ENCODE measurements at places on chromosomes 4 and X.

- DNase-seq, result peak; percentile 69
Measured at GRCh38 chrX:39752815-39753214, 344.9 kb downstream of the BCOR start.

DNA sequence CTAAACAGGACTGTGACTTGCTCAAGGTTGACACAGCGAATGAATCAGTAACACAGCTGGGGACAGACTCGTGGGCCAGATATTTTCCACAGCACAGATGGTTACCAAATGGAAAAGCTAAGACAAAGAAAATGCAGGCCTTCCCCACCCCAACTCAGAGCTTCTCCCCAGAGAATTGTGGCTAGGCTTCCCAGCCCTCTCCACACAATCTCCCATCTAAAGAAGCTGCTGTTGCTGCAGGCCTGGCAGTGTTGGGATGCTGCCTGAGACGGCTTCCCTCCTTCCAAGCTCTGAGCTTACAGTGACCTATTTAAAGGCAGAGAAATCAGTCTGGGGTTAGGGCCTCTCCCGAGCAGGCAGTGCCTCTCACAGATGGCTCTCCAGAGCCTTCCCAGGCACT, 46.5 kb upstream of the PGRMC1 start:
- peak; percentile 19 for DNase-seq

DNA sequence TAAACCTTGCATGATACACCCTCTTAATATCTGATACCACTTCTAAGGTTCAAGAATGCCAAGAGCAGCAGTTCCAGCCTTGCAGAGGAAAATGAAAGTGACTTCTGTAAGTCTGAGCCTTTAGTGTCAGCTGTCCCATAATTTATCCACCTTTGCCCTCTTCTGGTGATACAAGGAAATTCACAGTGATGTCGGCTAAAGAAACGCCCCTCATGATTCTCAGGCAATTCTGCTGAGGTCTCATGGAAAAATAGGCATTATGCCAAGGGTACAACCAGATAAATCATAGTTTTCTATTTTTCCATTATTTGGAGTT, 172.2 kb upstream of the CXCL13 start:
- peak; percentile 18 for DNase-seq

DNA sequence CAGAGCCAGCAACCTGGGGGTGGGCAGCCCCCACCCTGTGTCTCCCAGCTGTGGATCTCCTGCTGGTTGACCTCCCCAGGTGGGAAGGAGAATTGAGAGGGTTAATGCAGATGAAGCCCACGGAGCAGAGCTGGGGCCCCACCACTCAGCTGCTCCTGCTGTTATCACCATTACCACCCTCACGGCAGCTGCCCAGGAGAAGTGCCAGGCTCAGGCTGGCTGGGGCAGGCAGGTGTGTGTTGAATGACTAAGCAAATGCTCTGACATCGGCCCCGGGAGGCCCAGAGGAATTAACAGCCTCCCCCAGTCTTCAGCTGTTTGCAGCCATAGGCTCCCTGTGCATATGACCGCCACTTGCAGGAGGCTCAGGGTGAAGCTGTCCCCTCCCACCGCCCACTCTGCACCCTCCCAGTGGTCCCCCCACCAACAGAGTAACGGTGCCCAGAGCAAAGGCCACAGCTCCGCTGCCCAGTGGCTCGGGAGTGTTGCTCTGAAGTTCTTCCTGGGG, 133.8 kb downstream of the CPZ start:
- DNase-seq, result peak; percentile 3

GRCh38 chr4:137266511-137266910, 265.8 kb downstream of the PCDH18 start:
- DNase-seq, result no peak

DNA sequence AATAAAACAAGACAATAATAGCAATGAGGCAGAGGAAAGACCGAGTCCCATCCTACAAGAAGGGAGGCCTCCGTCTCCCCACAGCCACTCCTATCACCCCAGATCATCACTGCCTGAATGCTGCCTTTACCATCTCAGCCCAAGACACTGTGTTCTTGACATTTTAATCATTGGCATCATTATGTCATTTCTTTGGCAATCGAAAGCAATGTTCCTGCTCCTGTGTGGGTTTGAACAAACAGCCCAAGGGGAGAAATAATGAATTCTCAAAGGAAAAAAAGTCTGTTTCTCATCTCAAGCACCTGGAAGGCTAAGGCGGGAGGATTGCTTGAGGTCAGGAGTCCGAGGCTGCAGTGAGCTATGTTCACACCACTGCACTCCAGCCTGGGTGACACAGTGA, 73.0 kb upstream of the ACSL1 start:
- DNase-seq, result no peak

DNA sequence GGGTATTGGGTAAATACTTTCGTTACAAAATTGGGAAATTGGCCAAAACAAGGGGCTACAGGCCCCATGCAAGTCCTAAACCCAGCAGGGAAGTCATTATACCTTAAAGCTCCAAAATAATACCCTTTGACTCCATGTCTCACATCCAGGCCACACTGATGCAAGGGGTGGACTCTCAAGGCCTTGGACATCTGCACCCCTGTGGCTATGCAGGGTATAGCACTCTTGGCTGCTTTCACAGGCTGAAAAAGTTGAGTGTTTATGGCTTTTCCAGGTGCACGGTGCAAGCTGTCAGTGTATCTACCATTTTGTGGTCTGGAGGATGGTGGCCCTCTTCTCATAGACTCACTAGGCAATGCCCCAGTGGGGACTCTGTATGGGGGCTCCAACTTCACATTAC, 326.5 kb downstream of the TEX13C start:
- no peak for DNase-seq

GRCh38 chr4:188374871-188375270, 235.6 kb downstream of the TRIML1 start:
- no peak for DNase-seq

GRCh38 chr4:183370786-183371185, 48.6 kb upstream of the CLDN24 start:
- DNase-seq, result no peak

DNA sequence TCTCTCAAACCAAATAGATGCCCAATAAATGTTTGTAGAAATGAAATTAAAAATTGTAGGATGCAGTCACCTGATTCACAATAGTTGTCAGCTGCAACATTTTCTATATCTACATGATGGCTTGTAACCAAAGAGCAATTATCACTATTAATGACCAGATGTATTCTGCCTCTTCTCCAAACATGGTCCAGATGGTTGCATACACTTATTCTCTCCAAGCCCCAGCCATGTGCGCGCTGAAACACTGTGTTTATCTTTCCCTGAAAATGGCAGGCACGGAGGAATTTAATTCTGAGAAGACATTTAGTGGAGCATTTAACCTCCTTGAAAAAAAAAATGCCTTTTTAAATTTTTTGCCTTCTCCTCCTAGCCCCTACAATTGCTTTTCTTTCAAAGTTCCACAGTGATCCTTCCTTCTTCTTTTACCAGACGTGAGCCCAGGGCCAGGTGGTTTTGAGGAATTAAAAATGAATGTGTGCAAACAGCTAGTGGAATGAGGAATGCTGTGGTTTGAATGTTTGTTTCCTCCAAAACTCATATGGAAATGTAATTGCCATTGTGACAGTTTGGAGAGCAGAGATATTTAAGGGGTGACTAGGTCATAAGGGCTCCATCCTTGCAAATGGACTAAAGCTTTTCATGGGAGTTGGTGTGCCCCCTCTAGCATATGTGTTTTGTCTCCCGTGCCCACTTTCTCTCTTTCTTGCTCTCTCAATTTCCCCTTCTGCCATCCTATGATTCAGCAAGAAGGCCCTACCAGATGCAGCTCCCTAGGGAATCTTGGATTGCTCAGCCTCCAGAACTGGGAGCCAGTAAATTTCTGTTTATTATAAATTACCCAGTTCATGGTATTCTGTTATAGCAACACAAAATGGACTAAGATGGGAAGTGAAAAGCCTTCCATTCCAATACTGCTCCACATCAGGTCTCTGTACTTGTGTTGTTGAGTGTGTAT, 136.0 kb downstream of the GABRB1 start:
- no peak for DNase-seq

DNA sequence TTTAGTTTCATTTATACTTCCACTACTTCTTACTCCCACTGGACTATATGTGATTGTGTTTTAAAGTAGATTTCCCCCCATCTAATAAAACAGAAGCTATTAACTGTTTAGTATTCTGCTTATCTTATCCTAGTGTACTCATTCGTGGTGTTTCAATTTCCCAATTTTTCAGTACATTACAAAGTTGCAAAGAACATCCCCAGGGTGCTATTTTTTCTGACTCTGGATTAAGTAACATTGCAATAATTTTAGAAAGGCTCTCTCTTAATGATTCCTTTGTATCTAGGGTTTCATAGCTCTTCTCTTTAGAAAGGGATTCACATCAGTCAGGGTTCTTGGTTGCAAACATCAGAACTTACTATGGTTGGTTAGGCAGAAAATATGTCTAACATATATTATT, 317.9 kb upstream of the DIPK2B start:
- DNase-seq, result no peak

DNA sequence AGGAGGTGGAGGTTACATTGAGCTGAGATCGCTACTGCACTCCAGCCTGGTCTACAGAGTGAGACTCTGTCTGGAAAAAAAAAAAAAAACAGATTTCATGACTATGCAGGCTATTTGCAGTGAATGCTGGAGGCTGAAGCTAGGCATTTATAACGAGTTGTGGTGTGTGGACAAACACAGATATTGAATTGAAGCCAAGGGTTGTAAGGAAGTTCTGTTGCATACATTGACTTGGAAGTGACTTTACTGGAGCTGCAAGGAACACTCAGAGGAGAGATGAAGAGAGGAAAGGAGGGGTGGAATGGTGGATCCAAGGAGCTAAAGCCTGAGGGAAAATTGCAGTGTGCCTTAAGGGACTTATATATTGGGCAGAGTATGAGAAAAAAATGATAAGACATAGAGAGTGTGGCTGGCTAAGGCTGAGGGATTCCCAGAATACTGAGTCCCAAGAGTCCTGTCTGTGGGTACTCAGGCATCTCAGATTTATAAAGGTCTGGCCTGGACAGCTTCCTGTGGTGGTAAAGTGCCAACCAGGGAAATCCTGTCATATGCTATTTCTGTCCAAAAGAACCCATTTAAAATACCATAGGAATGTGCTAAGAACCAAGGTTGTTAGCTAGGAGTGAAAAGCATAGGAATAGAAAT, 87.8 kb upstream of the GUCY1A1 start:
- no peak for DNase-seq

GRCh38 chr4:41598580-41598979, 60.6 kb downstream of the LIMCH1 start:
- no peak for DNase-seq

GRCh38 chr4:82201805-82202641, 171.8 kb downstream of the HNRNPD start:
- DNase-seq, result peak; percentile 66

DNA sequence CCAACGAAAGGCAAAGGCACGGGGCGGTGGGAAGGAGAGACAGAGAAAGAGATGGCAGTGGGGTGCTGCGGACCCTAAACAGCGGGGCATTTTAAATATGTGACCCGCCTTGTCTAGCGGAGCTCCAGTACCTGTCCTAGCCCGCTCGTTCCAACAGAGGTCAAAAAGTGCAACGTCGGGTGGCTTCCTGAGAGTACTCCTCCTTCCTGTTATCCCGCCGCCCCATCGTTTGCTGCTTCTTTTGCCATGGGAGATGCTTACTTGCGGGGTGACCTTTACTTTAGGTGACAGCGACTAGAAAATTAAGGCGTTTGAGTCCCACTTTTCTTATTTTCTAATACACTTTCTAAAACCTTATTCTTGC, 735 bp downstream of the NRK start:
- no peak for DNase-seq
